Aorta (tissue), 5 donors: ENCODE measurements at places on chromosomes 6 and 20. TPM values are rescaled to one million over a fixed set of nuclear protein-coding genes. Genes with fewer than 3 reads are reported as not detected.
A peak's percentile ranks its signal among the peaks of the same experiment; 100 is the strongest.

- no peak for DNase-seq
Measured at GRCh38 chr20:18524646-18525045, 16.9 kb downstream of the SEC23B start.

DNA sequence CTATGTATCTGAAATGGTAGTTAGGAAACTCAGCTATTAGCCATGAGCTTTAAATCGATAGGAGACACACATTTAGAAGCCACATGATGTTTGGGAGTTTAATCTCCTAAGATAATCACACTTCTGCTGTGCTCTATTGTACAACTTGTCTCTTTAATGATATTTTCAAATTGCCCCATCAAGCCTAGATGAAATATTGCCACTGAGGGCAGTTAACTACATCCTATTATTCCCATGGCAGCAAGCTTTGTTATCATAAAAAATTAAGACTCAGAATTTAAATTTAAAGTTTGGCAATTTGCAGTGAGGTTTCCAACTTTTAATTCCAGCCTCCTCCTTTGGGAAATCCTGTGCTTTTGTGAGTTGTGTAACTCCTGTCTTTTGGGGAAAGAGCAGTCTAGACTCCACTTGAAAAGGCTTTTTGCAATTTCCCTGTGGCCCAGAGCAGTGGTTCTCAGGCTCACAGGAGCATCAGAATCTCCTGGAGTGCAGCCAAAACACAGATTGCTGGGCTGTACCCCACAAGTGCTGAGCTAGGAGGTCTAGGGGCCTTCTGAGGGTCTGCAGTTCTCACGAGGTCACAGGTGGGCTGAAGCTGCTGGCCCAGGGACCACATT, 792.4 kb downstream of the QKI start:
- no peak for DNase-seq

GRCh38 chr6:159213405-159213804, 44.2 kb downstream of the FNDC1 start:
- no peak for DNase-seq

Gene NRSN1
- not detected for total RNA-seq

DNA sequence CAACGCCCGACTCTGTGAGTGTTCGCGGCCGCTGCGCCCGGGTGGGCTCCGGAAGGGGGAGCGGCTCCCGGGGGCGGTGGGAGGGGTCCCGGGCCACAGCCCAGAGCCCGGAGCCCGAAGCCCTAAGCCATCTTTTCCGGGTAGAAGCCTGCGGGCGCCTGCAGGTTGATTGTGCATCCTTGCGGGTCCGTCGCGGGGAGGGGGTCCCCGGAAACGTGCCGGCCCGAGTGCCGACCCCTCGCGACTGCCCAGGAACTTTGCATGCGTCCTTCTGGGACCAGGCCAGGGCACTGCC, 413 bp downstream of the PTPRA start:
- DNase-seq: peak; percentile 90

- no peak for DNase-seq
Measured at GRCh38 chr20:56422076-56422823, 10.2 kb downstream of the CASS4 start.

Gene ZBTB46
- total RNA-seq: 17.4 TPM

Gene SLC32A1
- total RNA-seq: not detected

DNA sequence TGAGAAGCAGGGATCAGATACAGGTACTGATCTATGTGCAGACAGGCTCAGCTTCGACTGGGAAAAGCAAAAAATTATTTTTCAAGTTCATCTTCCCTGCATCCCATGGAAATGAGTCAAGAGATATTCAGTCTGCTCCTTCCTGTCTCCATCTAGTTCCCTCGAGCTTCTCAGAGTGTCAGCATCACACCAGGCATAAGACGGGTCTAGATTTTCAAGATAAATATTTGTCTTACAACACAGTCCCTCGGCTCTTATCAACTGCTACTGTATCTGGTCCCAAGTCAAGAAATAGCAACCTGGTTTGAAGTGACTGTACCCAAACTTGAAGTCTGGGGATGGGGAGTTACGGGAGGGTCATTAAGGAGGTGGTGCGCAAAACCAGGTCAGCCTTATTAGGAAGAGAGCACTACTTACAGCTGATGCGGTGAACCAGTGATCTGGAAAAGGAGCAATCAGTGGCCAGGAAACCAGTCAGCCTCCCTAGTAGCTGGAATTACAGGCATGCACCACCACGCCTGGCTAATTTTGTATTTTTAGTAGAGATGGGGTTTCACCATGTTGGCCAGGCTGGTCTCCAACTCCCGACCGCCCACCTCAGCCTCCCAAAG, 29.7 kb downstream of the ZMYND8 start:
- DNase-seq: no peak

DNA sequence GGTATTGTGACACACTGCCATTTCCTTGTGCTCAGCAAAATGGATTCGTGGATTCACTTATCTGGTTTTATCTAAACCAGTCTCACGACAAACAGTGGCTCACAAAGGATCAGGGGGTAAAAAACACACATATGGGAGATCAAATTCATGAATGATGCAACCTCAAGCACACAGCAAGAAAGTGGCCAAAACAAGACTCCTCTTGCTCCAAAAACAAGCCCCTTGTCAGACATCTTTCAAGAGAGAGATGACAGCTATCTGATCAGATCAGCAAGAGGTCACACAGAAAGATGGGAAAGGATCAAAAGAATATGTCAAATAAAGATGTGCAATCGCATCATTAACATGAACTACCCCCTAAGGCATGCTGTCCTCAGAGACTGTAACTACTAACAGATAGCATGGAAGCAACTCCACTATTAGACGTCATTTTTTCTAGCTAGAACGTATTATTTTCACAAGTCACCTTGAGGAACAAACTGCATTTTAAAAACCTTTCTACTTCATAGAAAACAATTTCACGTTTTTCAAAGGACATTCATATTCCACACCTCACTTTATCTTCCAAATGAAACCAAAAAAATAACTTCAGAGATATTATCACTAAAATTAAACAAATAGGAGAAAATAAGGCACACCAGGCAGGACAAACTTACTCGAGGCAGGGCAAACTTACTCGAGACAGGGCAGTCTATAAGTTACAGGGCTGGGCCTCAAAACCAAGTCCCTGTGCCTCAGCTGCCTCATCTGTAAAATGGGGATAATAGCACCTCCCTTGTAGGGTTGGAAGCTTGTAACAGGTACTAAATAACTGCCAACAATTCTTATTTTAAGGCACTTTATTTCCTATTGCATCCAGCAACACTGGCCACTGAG, 122.3 kb downstream of the PREX1 start:
- no peak for DNase-seq

- DNase-seq: no peak
Measured at GRCh38 chr6:122861594-122861993, 72.5 kb downstream of the SMPDL3A start.

Gene NKX2-2
- total RNA-seq: not detected

Gene MDFI
- total RNA-seq: 22.3 TPM
